ENCODE measurements at places on chromosomes 1 and 21. TPM values are rescaled to one million over a fixed set of nuclear protein-coding genes. Genes with fewer than 3 reads are reported as not detected.

DNA sequence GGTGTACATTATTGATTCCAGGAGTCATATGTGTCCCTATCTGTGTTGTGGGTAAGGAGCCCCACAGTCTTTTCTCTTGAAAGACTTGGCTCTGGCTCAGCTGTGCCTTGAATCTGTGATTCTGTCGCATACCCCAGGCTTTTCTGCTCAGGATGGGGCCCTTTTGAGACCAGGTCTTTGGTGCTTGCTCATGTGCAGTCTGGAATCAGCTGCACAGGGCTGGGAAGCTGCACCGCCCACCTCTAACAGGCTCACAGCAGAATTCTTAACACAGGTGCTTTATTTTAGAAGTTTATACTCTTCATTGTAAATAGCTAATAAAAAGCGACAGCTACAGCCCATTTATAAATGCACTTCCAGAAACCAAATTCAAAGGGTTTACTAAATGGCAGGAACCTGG lies 61.3 kb downstream of the ST6GALNAC3 start:
- H3K27me3 ChIP-seq, result no peaks in the 10 kb centered on the region
- no peak overlapping the region for H3K27ac ChIP-seq
- no peak overlapping the region for H3K4me3 ChIP-seq
- no peak for DNase-seq
- H3K36me3 ChIP-seq, result peaks cover 4% of the 10 kb centered on the region

DNA sequence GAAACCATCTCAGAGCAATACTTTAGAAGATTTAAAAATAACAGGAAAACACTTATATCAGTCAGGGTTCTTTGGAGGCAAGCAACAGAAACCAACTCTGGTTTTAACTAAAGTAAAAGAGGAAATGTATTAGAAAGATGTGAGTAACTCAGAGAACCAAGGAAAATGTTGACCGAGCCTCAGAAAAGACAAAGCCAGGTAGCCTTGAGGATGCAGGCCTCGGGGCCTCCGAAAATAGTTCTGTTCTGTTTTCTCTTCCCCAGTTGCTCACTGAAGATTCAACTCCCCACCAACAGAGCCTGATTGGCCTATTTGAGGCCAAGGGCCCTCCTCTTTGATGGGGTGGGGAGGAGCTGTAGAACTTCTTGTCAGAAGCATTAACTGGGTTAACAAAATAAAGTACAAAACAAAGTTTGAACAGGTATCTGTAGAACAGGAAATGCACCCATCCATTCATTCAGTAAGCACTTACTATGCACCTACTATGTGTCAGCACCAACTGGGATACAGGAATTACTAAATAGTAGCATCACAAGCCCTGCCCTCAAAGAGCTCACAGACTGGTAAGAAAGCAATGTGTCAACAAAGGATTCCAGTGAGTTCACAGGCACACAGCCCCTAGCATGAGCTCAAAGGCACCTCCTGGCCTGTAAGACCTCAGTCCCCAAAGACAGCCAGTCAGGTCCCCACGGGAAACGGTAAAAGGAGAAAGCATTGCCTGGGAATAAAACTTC lies 12.6 kb downstream of the SLAMF8 start:
- no peaks in the 10 kb centered on the region for H3K36me3 ChIP-seq
- DNase-seq, result no peak
- no peak overlapping the region for H3K4me3 ChIP-seq
- H3K4me1 ChIP-seq, result peaks cover 4% of the 10 kb centered on the region
- no peak overlapping the region for H3K27ac ChIP-seq
- peaks cover 22% of the 10 kb centered on the region for H3K27me3 ChIP-seq

- H3K4me1 ChIP-seq, result peaks cover 20% of the 10 kb centered on the region
- H3K36me3 ChIP-seq, result peaks cover 39% of the 10 kb centered on the region
- no peak overlapping the region for H3K27ac ChIP-seq
- DNase-seq, result no peak
- H3K27me3 ChIP-seq, result no peaks in the 10 kb centered on the region
- no peak overlapping the region for H3K4me3 ChIP-seq
Measured at GRCh38 chr1:107692580-107693345, 272.2 kb downstream of the VAV3 start.

GUCA2B gene
- polyA plus RNA-seq, result not detected

All from naive B cell (primary cell).